ENCODE measurements at places on chromosomes 12 and 14. TPM values are rescaled to one million over a fixed set of nuclear protein-coding genes. Genes with fewer than 3 reads are reported as not detected.

KLRC3 gene
- total RNA-seq, result not detected

SLCO1C1 gene
- total RNA-seq, result not detected

KRT5 gene
- total RNA-seq, result 0.65 TPM

FAIM2 gene
- not detected for total RNA-seq

MTERF2 gene
- total RNA-seq, result 3.6 TPM

OR10AD1 gene
- not detected for total RNA-seq

TMEM132C gene
- not detected for total RNA-seq

KANSL2 gene
- 34.0 TPM for total RNA-seq

KRT83 gene
- total RNA-seq, result not detected

PROX2 gene
- total RNA-seq, result not detected

SMCO3 gene
- total RNA-seq, result 1.1 TPM

TMTC1 gene
- 7.8 TPM for total RNA-seq

IRAK3 gene
- 13.3 TPM for total RNA-seq

PRPH gene
- not detected for total RNA-seq

CDKN1B gene
- total RNA-seq, result 42.2 TPM

INSM2 gene
- not detected for total RNA-seq

FOXG1 gene
- total RNA-seq, result not detected

HSP90AA1 gene
- 433 TPM for total RNA-seq

CLEC4A gene
- 0.19 TPM for total RNA-seq

RAD51B gene
- total RNA-seq, result 23.2 TPM

MYO1H gene
- not detected for total RNA-seq

KRT2 gene
- total RNA-seq, result not detected

TAS2R42 gene
- total RNA-seq, result not detected

CLEC4D gene
- not detected for total RNA-seq

PMEL gene
- 0.81 TPM for total RNA-seq

GPHN gene
- total RNA-seq, result 26.3 TPM

NGB gene
- total RNA-seq, result not detected

C3AR1 gene
- not detected for total RNA-seq

SPIC gene
- total RNA-seq, result not detected

GRIP1 gene
- not detected for total RNA-seq

ARHGAP9 gene
- total RNA-seq, result under 0.01 TPM

CD163 gene
- total RNA-seq, result not detected

LRRC10 gene
- total RNA-seq, result not detected

NT5DC3 gene
- total RNA-seq, result 6.8 TPM
